ENCODE measurements at places on chromosomes 5 and 9.

GRCh38 chr9:101512116-101512515, 21.5 kb upstream of the RNF20 start:
- no peak for DNase-seq

GRCh38 chr5:154191467-154192261, 1.1 kb downstream of the GALNT10 start:
- no peak for DNase-seq

GRCh38 chr5:66829826-66830225, 233.6 kb downstream of the MAST4 start:
- DNase-seq = no peak

GRCh38 chr5:109100971-109101370, 308.8 kb downstream of the PJA2 start:
- no peak for DNase-seq

GRCh38 chr9:38125889-38126288, 56.9 kb upstream of the SHB start:
- no peak for DNase-seq

DNA sequence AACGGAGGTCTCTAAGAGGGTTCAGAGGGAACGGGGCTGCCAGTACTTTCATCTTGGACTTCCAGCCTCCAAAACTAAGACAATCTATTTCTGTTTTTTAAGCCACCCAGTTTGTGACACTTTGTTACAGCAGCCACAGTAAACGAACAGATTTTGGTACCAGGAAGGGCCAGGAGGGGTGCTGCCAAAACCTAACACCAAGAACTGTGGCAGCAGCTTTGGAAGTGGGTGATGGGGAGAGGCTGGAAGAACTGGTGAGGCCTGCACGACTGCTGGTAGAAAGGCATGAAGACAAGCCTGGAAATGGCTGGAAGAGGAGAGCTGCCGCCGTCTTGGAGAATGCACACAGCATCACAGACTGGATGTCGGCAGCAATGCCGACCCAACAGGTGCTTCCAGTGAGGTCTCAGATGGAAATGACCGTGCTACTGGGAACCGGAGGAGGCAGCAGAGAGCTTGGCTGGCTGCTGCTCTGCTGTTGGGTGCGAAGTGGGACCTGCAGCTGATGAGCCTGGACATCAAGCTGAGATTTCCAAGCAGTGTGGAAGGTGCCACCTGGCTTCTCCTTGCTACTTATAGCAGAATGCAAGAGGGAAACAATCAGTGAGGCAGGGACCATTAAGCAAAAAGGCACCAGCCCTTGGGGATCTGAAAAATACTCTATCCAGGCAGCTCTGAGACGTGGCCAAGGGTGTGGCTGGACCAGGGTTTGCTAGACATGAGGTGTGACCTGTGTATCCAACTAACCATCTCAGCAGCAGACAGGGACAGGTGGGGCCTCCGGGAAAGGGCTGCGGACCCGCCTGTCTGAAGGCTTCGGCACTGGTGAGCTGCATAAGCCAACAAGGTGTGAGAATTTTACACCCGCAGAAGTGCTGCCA, 4.7 kb upstream of the TMEM210 start:
- no peak for DNase-seq

GRCh38 chr5:95727764-95728191, 3.4 kb upstream of the RHOBTB3 start:
- no peak for DNase-seq

DNA sequence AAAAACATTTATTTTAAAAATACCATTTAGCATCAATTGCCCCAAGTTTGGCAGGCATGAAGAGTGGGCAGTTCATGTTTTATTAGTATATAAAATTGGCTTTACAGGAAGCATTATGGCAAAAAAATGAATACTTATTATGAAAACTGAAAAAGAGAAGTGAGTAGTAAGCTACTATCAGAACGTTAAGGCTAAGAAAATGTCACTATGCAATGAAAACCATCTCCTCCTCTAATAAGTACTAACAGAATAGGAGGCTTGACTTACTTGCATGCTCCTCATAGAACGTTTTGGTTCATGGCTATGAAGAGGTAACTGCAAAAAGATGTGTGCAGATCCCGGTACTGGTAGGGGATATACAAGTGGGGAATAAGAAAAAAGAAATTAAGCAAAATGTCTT, 23.6 kb downstream of the TICAM2 start:
- no peak for DNase-seq

DNA sequence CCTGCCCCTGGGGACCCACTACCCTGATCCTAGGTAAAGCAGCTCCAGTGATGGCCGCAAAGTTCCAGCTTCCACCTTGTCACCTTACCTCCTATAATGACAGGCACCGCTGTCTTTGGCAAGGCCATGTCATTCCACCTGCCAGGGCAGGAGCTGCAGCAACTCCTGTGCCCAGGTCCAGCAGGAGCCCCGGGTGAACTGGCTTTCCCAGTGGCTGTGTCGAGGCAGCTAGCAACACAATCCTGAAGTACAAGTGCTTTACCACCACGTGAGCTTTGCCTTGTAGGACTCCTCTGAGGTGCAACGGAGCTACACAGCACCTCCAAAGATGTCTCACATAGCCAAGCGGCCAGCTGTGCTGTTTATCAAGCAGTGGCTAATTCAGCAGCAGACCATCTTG, 20.7 kb upstream of the MGAT1 start:
- DNase-seq = no peak

DNA sequence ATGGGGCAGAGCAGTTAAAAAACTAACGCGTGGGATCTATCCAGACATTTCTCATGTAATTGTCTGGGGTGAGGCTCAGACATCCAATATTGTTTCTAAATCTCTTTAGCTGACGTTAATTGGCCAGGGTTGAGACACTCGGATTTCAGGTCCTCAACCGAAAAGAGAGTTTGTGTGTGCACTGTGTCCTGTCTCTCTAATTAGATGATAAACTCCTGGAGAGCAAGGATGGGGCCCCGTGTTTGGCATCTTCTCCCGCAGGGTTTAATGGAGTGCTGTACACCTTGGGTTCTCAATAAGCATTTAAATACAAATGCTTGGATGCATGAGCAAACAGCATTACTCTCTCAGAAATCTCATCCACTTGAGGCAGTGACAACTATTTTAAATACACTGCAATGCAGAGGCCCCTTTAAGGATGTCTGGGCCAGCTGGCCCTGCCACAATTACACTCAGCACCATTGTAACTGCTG, 139.6 kb downstream of the MTX3 start:
- no peak for DNase-seq

DNA sequence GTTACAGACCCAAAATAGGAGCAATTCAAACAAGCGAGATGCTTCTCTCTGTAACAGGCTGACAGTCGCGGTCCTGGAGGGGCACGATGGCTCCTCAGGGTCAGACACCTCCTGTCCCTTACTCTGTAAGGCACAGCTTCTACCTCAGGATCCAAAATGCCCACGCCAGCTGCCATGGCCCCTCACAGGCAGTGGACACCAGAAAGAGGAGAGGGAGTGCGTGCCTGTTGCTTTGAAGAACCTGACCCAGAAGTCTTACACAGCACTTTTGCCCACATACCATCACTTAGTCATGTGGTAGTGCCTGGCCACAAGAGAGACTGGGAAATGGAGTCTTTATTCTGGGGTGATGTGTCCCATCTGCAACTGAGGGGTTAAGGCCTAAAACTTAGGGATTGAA, 11.6 kb upstream of the ABL1 start:
- no peak for DNase-seq

GRCh38 chr9:134546746-134547145, 94.9 kb upstream of the COL5A1 start:
- DNase-seq = no peak

GRCh38 chr5:165630261-165630778, 2124.9 kb downstream of the MAT2B start:
- DNase-seq = no peak

- peak; percentile 42 for DNase-seq
Observed at GRCh38 chr5:36875051-36875789, 1.3 kb upstream of the NIPBL start.

DNA sequence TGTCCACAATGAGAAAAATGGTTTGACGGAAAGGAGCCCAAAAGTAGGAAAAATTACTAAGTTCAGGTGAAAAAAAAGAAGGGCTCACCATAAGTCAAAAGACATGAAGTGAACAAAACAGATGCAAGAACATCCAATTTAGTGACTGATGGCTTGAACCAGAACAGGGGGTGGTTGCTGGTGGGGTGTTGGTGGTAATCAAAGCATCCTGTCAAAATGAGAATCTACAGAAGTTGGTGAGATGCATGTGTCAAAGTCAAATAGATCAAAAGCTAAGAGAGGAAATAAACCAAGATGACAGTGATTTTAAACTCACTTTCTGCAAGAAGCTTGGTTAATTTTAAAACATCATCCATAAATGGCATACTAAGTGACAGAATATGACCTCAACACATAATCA, 117.4 kb downstream of the MLLT3 start:
- no peak for DNase-seq

DNA sequence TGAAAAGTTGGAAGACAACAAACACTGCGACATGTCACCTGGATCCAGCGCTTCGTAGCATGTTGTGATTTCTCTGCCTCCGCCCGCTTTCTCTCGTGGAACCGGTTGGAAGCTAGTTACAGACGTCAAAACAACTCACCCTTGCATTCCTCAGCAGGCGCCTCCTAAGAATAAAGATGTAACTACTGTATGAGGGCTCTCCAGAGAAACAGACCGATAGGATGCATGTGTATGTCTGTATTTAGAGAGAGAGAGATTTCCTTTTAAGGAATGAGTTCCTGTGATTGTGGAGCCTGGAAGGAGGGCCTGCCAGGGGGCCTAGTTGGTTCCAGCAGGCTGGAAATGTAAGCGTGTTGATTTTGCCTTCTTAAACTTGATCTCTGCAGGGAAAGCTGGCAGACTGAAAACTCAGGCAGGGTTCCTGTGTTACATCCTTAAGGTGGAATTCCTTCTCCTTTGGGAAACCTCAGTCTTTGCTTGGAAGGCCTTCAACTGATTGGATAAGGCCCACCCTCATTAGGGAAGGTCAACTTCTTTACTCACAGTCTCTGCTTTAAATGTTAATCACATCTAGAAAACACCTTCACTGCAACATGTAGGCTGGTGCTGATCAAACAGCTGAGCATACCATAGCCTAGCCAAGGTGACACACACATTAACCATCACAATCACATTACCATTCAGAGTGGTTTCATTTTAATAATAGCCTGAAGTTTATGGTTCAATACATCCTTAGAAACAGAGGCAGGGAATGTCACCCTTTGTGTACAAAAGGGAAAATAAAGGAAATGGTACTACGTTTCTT, 163.8 kb downstream of the SYK start:
- no peak for DNase-seq

DNA sequence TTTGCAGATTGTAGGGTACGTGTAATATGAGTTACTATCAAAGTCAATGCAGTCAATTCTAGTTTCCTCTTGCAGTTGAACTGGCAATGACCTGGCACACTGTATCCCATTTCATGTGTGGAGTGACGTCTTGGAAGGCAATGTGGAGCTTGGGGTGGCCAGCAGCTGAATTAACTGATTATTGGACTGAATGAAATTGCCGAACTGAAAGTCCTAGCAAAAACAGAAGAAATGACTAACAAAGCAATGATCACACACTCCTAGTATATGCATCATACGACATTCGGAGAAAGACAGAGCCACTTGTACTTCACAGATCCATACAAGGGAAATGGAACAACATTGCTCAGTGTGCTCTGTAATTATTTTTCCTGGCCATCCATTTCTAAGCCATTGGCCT, 259.1 kb upstream of the DAPK1 start:
- DNase-seq = no peak

- no peak for DNase-seq
Observed at GRCh38 chr5:176736301-176736930, 73.9 kb upstream of the UNC5A start.

DNA sequence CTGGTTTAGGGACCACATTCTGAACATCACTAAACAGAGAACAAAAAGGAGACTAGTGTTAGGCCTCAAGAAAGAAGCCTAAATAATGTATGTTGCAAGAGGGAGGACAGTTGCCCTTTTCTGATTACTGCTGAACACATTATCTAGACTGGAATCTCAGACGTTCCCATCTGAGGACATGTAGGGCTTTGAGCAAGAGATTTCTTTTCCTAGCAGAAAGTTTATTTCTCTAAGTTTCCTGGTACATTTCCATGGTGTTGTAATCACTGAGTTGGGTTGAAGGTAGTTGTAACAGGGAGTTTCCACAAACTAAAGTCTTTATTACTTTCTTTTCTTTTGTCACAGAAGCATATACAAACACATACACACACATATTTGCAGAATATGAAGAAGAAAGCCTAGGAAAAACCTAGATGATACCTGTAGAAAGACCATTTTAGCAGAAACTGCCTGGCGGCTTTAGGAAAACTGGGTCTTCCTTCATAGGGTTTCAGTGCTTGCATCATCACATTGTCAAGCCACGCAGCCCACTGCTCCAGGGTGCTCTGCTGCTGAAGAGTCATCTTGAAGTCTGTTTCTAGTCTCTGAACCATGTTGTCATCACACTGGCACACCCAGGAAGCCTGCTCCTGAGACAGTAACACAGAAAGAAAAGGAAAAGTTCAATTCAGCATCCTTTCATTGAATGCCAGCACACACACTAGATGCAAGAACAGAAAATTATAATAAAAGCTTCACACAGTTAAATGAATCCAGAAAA, 269.1 kb downstream of the RFX3 start:
- no peak for DNase-seq

DNA sequence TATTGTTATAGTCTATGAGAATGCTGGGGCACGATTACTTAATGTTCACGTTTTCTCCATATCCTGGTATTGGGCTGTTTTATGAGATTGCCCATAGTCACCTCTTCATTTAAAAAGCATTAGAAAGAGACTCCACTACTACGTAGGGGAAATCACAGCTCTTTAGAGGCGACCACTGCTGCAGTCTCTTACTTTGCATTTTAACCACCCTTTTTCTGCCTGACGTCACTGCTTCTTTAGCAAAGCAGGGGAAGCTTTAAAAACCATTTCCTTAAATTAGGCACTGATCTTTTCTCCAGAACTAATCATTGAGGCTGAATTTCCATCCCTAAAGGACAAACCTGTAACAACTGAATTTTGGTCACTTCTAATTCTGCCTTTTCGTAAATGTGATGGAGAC, 38.9 kb downstream of the ZNF608 start:
- peak; percentile 19 for DNase-seq

GRCh38 chr9:69012696-69013381, 1.1 kb downstream of the PRKACG start:
- DNase-seq = no peak

DNA sequence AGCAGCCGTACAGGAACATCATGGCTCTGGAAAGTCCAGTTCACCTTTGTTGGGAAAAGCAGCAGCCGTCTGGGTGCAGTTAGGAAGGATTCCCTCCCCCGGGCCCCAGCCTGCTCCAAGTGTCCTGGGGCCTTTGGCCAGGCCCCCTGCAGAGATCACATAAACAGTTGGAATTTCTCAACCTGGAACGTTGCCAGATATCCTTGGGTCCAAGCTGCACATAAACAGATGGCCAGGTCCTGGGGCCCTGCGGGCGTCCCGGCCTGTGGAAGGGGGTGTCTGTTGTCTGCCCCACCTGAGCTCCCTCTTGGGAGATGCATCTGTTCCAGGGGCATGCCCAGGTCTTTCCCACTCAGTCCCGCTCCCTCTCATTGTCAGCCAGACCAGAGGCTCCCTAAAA, 92.7 kb downstream of the COL5A1 start:
- DNase-seq = no peak

- no peak for DNase-seq
Observed at GRCh38 chr5:29984156-29984540, 1209.3 kb upstream of the CDH6 start.

- DNase-seq = no peak
Observed at GRCh38 chr9:69221036-69221435, 47.0 kb downstream of the TJP2 start.

GRCh38 chr5:911601-912000, 18.9 kb downstream of the TRIP13 start:
- no peak for DNase-seq

Data from CD4-positive, alpha-beta T cell treated with Interleukin-15 for 1 hour (primary cell).